Lung microvascular endothelial cell (primary cell): ENCODE measurements at places on chromosomes 6 and 20.

- DNase-seq, result no peak
These were observed 49.9 kb upstream of the PBOV1 start for GRCh38 chr6:138267971-138268895.

DNA sequence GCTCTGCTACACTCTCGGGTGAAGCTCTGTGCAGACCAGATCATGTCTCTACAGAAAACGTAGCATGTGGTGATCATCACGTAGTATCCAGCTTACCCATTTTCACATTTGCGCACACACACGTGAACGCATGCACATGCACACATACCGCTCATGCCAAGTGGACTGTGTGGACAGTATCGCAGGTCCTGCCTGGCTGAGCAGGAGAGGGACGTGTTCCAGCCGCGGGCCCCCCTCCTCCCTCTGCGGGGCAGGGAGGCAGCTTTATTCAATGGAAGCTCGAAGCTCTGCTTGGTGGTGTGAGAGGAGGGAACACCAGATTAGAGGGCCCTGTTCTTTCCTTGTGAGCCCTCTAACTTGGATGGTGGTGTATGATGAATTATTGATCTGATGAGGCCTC, 51.1 kb downstream of the CDH26 start:
- DNase-seq, result no peak

GRCh38 chr6:84921891-84922290, 157.5 kb upstream of the TBX18 start:
- DNase-seq, result no peak

GRCh38 chr6:14932485-14933182, 313.2 kb upstream of the JARID2 start:
- DNase-seq, result peak; percentile 7

DNA sequence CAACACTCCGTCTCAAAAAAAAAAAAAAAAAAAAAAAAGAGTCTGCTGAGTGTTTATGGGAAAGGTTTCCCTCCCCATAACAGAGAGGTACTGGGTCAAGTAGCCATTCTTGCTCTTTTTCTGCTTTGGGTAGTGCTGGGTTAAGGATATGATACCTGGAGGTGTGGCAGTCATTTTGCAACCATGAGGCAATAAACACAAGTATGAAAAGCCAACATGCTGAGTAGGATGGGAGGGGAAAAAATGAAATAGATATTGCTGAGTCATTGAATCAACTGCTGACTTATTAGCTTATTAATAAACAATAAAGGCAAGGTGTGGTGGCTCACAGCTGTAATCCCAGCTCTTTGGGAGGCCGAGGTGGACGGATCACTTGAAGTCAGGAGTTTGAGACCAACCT, 2.3 kb upstream of the TOMM34 start:
- no peak for DNase-seq

GRCh38 chr6:127821431-127821830, 79.4 kb downstream of the THEMIS start:
- no peak for DNase-seq

DNA sequence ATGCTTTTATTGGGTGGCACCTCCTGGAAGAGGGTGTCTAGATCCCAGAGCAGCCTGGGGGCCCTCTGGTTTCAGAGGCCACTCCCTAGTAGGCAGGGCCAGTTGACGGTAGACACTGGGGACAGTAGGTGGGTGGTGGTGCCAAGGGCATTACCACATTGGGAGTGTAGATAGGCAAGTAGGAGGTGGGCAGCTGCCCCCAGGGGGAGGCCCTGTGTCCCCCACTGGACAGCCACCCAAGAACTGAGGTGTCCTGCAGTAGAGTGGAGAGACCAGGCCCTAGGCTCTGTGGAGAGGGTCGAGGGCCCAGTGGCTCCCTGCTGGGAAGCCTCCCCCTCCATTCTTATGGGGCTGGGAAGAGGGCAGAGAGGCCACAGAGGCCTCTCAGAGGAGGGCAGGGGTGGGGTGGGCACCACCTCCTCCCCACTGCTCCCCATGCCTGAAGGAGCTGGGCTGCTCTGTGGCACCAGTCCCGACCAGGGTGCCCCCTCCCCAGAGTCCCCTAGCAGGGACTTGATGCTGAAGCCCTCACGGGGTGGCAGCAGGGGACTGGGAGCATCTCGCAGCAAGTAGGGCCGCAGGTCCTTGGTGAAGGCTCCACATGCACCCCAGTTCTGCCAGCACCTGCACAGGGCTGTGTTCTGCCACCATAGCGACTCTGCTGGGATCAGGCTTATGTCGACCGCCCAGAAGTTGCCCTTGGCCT, 305.0 kb upstream of the KCNQ5 start:
- DNase-seq, result no peak

- DNase-seq, result no peak
These were observed 15.0 kb upstream of the TRAM2 start for GRCh38 chr6:52591832-52592231.

DNA sequence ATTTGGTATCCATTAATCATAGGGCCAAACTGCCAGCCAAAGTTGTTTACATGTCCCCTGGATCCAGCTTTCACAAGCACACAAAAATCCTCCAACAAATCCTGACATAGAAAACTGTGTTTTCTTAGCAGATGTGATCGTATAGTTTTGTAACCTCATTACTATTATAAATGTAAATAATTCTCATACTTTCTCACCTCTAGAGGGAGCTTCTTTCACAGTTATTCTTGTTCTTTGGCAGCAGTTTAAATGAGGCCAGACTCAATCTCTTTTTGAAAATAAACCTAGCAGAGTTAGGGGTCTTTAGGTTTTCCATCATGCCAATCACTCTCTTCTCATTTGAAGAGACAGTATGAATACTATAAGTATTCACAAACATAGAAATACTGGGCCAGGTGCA, 17.0 kb upstream of the ZNF318 start:
- DNase-seq, result peak; percentile 32

- no peak for DNase-seq
These were observed 52.7 kb downstream of the RPP21 start for GRCh38 chr6:30397697-30398096.

DNA sequence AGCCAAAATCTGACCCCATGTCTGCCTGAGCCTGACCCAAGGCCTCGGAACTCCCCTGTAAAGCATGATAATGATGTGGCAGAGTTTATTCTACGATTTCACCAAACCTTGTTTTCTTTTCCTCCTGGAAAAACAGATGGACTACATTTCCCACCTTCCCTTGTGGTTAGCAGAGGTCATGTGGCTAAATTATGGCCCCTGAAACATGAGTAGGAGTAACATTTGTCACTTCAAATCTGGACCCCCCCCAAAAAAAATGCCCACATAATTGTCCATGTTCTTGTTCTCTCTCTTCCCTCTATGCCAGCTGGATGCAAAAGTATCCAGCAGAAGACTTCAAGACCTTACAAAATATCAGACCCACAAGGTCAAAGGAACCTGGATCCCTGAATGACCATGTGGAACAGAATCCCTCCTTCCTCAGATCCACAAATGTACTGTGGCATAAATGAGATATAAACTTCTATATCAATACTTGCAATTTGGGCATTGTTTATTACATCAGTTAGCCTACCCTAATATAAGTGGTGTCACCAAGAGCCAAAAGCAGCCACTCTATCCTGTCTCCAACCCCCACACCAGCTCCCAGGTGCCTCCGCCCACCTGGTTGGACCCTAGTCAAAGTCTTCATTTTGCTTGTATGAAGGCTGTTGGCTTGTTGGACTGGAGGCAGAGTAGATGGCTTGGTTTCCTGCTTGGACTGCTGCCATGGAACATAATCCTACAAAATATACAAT, 1.4 kb downstream of the C20orf96 start:
- DNase-seq, result peak; percentile 12

DNA sequence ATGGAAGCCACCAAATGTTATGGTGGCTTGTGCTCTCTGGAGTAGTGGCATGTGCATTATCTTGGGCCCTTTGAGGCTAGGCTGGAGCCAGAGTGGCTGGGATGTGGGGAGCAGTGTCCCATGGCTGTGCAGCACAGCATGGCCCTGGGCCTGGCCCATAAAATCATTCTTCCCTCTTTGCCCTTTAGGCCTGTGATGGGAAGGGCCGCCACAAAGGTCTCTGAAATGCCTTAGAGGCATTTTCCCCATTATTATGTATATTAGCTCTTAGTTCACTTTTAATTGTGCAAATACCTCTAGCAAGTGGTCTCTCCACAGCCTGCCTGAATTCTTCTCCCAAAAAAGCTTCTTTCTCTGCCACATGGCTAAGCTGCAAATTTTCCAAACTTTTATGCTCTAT, 297.3 kb upstream of the IRAK1BP1 start:
- no peak for DNase-seq

DNA sequence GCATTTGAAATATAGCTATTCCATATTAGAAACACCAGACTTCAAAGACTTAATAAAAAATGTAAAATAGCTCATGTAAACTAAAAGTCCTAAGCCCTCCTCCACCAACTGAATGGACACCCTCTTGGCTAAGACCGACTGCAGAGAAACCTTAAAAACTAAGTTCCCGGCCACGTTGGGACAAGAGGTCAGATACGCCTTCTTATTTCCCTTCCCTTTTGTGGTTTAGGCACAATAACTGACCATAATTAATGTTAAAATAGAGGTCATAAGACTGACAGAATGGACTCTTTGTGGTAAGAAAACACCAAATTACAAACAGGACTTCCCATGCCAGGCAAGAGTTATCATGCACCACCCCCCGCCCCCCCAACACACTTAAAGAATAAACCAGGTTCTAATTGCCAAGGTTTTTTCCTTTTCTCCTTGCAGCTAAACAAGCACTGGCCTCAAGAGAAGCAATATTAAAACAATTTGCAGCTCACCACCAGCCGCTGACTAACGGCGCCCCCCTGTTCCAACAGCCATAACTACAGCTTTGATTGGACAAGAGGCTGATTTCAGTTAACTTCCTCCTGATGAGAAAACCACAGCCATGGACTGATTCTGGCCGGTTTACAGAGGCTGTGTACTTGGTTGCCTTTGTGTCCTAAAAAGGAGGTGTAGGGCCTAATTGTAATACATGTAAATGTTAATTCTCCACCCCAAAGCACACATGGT, 10.7 kb upstream of the LAMP5 start:
- DNase-seq, result no peak

DNA sequence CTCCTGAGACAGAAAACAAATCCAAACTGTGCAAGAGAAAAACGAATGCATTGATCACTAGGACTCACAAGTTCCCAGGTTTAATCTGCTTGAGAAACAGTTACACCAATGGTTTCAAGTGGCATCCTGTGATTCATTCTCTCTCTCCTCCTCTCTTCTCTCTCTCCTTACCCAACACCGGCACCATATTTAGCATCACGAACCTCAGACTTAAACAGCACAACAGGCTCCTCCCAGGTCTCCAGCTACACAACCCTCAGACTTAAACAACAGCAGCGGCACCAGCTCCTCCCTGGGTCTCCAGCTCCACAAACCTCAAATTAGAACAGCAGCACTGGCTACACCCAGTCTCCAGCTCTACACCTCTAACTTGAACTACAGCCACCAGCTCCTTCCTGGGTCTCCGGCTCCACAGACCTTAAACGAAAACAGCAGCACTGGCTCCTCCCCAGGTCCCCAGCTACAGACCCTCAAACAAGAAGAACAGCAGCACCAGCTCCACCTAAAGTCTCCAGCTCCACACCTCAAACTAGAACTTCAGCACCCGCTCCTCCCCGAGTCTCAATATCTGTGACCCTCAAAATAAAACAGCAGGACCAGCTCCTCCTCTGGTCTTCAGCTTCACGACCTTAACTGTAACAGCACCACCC, 355.9 kb downstream of the PREX1 start:
- DNase-seq, result no peak

DNA sequence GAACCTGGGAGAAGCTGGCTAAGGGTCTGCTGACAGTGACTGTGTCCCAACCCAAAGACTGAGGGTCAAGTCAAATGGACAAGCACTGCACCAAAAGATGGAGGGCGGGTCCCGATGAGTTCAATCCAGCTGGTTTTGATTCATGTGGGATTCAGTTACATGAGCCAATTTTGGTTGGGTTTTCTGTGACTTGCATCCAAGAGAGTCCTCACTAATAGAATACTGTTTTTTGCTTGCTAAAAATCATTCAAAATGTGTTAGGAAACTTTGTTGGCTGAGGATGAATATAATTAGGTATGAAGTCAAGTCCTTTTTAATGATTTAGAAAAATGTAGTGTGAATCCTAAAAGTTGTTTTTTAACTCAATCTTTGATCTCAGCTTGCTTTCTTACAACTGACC, 323.8 kb upstream of the NOX3 start:
- no peak for DNase-seq

- DNase-seq, result no peak
These were observed 126.5 kb downstream of the CDK19 start for GRCh38 chr6:110688661-110689268.

GRCh38 chr6:134221250-134221649, 96.7 kb downstream of the SGK1 start:
- DNase-seq, result no peak

- DNase-seq, result peak; percentile 13
These were observed 16.2 kb downstream of the METTL24 start for GRCh38 chr6:110341663-110342596.

DNA sequence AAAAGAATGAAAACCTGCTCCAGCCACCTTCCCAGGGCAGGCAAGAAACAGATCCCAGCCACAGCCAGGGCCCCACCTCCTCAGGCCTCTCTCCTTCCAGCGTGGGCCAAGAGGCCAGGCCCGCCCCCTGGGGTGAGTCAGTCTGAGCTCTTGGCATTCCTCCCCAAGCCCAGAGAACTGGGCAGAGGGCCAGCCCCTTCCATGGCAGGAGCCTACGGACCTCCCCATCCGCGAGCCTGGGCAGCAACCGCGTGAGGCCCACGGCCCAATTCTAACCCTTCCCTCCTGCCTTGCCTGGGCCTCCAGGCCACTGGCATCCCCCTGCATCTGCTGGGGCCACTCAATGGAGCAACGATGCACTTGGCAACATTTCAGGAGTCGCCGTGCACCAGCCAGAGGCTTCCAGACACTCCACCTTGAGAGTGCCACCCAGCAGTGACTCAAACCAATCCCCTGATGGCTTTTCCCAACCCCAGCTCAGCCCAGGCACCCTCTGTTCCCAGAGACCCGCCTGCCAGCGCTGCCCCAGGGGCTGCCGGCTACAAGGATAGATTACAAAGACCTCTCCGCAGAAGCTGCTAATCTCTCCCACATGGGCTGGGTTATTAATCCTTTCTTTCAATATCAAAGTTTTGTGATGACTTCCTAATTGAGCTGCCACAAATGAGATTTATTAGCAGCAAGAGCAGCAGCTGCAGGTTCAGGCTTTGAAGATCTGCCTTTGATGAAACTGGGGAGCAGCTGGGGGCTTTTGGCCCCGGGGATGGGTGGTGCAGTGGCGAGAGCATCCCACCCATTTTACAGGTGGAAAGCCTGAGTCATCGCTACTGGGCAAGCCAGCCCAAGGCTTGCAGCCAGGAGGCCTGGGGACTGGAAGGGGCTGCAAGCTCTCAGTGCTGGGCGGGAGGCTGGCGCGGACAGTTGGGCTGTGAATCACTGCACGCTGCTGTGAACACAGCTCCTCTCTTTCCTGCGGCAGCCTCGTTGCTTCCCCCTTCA, 85.7 kb downstream of the NFATC2 start:
- peak; percentile 94 for DNase-seq

DNA sequence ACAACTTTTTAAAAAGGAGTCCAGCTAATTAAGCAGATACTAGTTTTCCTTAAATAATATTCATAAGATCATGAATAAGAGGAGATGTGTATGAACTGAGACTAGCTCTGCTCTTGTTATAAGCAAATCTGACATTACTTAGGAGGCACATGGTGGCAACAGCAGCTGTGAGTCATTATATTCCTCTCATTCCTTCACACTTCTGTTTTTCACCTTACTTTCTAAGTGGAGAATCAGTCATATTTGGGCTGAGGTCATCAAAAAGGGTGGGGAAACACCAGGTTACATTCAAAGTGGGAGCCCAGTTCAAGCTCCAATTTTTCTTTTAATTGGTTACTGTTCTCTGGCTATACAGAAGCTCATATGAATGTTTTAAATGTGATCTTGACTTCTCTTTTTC, 6.0 kb upstream of the RIPPLY2 start:
- no peak for DNase-seq
